ENCODE measurements at places on chromosomes 4 and X. TPM values are rescaled to one million over a fixed set of nuclear protein-coding genes. Genes with fewer than 3 reads are reported as not detected.

DNA sequence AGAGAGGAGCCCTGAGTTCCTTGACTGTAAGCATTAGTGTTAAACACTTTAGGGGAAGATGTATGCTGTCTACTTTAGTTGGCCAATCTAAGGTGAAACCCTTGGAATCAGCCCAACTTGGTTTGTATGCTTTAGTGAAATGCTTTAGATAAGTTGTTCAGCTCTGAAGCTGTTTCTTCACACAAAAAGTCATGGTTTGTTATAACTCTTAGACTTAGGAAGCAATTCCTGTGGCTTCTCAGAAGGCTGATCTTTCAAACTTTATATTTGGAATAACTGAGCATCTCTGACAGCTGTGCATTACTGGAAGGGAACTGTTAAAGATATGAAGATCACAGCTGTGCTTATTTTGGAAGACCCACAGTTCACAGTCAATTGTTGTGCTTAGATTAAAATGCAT is 714.1 kb downstream of the FAT4 start:
- DNase-seq = no peak

DNA sequence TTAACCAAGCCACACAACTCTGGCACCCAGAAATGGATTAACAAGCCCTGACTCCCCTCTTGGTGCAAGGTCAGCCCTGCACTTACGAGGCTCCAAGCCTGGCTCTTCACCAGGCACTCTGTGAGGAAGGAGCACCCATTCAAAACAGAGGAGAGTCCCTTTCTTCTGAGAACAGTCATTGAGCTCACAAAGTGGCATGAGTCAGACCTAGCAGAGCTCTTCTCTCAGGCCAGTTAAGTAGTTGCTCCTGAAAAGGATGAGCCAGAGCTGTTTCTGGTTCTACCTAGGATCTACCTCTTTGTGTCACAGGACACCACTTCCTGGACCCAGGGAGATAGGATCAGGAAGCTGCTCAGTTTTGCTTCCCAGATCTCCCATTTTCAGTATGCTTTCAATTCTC is 48.2 kb downstream of the EVC2 start:
- DNase-seq = no peak

- DNase-seq = no peak
These were observed 307.6 kb upstream of the NOCT start for GRCh38 chr4:138707746-138708677.

GRCh38 chrX:111191598-111191997 is 78.7 kb downstream of the CAPN6 start:
- DNase-seq = no peak

DCAF4L1 gene
- 0.33 TPM for total RNA-seq

P2RY8 gene
- total RNA-seq = 0.66 TPM

YIPF6 gene
- total RNA-seq = 14.0 TPM

TLR1 gene
- 12.2 TPM for total RNA-seq
